ENCODE measurements at places on chromosomes 2 and 18.

DNA sequence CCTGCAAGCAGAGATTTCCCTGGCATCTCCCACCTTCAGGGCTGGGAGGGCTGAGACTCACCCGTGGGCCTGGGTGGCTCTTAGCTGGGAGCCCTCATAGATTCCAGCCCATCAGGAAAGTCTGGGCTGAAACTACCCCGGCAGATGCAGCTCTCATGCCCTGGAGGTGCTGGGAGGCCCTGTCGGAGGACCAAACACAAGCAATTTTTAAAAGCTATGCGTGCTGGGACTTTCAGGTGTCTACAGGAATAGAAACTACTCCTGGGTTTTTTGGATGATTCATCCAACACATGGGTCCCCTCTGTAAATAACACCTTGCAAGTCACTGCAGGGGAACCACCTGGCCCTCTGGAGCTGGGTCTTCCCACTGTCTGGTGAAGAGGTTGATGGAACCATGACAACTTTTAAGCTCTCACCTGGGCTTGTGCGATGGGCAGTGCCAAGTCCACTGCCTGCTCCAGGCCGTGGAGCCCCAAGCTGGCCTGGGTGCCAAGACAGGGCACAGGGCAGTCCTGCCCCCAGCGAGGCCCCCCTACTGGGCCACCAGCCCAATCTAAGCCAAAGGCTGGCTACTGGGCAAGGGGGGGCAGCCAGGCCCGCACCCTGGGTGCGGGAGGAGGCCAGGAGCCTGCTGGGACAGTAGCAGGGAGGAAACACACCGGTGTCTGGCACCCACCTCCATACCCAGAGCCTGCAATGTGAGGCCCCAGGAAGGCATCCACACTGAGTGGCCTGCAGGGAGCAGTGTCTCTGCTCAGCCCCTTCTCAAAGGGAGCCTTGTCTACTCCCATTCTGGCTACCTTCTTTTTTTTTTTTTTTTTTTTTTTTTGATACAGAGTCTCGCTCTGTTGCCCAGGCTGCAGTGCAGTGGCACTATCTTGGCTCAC is 1.1 kb upstream of the GPR55 start:
- DNase-seq = no peak

DNA sequence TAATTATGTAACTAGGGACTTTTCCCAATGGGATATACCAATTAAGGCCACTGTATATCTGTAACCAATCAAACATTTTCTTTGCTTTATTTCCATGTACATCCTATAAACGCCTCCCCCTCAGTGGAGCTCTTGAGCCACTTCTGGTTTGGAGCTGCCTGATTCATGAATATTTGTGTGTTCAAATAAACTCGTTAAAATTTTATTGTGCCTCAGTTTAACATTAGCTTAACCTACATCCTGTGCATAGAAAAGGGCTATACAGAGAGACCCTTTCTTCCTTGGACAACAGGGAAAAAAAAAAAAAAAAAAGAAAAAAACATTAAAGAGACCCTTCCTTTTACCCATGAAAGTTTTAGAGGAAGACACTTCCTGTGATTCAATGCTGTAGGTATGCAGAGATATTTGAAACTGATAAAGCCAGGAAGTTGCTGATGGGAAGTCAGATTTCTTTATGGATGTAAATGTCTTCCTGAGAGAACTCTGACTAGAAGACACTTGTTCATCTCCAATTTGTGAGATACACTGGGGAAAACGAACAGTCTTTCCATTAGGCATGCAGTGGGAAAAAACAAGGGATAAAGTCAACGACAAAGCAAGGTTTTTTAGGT is 614.6 kb upstream of the SOX11 start:
- DNase-seq = no peak

DNA sequence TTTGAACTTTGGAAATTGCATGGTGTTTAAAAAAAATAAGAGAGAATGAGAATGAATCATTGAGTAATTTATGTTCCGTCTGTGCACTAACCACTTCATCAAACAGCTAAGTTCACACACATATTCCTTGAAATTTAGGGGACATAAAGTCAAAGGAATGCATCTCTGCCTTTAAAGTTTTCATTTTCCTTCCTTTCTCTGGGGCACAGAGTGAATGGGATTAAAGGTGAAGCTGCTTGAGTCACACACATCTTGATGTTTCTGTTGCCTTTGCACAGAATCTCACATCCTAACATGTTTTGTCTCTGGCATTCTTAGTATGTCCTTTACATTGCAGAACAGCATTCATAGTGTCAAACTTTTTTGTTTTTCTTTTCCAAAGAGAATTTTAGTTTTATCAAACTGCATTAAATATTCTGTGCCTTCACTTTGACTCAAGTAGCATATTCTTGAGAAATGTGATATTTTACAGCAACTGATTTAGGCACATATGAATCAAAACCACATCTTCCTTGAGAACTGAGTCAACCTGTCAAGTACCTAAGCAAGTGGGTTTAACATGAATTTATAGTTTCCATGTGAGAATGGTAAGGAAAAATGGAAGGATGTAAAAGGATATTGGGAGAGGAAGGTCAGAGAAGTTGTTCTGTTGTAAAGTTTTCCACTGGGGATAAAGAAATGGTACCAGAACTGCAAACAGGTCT is 169.1 kb upstream of the THUMPD2 start:
- DNase-seq = no peak

DNA sequence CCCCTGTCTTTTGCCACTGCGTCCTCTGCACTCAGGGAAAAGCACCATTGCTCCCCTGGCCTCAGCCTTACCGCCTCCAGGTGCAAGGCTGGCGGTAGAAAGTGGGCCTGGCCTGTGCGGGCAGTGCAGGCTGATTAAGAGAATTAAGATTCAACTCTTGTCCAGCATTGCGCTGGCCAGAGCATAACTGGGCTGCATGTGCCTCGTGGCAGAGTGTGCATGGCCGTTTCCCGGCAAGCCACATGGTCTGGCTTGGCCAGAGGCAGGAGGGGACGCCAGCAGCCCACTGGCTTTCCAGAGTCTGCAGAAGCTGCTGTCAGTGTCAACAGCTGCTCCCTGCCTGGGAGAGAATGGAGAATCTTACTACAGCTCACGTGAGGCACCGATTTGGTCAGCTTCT is 12.3 kb downstream of the NTSR2 start:
- DNase-seq = no peak

DNA sequence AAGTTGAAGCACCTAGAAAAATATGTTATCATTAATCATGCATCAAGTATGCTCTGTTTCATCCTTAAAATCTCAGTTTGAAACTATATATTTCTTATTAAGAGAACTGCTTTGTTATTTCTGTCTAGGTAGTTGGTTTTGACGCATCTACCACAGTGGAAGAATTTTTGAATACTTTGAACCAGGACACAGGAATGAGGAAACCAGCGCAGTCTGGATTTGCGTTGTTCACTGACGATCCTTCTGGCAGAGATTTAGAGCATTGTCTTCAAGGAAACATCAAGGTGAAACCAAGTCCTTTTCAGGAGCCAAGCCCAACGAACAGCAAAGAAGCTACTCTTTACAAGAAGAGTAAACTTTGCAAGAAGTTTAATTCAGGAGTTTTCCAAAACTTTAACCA is 30.1 kb upstream of the DYNC2LI1 start:
- no peak for DNase-seq

- no peak for DNase-seq
Observed at GRCh38 chr2:2942906-2943305, 434.7 kb downstream of the EIPR1 start.

GRCh38 chr2:20061476-20061875 is 10.0 kb upstream of the LAPTM4A start:
- DNase-seq = no peak

DNA sequence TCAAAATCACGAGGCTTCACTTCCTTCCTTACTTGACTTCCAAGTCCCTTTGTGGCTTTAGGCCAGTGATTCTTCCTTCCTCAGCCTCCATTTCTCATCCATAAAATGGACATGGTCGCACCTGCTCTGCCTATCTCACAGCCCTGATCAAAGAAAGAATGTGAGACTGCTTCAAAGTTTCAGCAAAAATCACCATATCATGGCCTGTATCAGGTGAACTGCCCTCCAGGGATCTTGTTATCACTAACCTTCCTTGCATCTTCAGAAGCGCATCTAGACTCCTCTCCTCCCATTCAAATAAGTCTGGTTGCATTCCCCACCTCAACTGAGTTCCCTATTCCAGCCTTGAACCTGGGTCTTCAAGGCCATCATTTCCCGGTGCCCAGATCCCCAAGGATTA is 96.5 kb downstream of the TTC32 start:
- DNase-seq = no peak

- DNase-seq = no peak
Observed at GRCh38 chr2:38600242-38600891, 2.4 kb downstream of the HNRNPLL start.

DNA sequence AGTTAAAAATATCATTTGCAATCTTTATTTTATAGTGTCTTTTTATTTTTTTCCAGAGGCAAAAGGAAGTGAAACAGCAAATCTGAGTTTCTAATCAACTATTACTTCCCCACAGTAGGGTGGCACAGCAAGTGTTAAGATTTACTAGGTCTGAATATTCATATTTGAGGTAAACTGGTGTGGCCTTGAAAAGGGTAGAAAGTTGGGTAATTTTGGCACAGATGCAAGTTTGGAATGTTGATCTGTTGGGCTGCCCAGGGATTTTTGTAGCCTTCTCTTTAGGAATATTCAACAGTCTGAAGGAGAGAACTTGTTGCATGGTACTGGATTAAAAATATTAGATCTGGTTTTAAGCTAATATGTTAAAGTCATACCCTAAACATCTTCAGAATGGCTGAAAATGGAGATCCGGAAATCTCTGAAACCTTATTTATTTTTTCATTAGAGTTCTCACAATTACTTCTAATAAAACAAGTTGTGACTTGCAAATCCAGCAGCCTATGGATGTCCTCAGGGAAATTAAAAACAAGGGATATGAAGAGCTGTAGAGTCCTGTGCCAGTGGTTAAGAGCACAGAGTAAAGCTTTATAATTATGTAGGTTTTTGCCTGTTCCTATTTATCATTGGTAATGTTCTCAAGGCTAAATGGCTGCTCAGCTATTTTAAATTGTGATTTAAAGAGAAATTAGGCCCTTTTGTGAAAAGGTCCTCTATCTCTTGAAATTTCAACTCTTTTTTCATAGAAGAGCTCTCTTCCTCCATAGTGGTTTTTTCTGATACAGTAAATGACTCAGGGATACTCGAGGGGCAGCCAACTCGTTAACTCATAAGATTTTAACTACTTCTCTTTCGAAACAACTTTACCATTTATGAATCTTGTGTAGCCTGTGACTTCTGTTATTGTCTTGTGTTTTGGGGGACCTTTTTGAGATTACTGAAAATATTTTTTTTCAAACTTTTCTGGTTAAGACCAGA is 11.0 kb downstream of the TANK start:
- no peak for DNase-seq

DNA sequence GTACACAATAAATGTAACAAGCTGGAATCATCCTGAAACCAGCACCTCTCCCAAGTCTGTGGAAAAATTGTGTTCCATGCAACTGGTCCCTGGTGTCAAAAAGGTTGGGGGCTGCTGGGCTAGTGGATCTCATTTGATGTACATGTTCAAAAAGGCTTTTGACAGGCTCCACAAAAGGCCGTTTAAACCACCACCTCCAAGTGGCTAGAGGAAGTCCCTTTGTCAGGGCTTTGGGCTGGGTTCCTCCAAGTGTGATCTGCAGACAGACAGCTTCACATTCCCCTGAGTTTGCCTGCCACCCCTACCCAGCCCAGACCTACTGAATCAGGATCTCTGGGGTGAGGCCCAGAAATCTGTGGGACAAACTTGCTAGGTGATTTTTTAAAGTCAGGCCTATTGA is 84.7 kb downstream of the TGFA start:
- no peak for DNase-seq

- DNase-seq = no peak
Observed at GRCh38 chr18:64919971-64920570, 771.2 kb upstream of the LINC00305 start.

- DNase-seq = no peak
Observed at GRCh38 chr2:101380376-101380775, 6.9 kb downstream of the CREG2 start.

- no peak for DNase-seq
Observed at GRCh38 chr2:62029910-62030309, 124.4 kb downstream of the COMMD1 start.

GRCh38 chr2:217938036-217938435 is 64.8 kb downstream of the TNS1 start:
- no peak for DNase-seq

DNA sequence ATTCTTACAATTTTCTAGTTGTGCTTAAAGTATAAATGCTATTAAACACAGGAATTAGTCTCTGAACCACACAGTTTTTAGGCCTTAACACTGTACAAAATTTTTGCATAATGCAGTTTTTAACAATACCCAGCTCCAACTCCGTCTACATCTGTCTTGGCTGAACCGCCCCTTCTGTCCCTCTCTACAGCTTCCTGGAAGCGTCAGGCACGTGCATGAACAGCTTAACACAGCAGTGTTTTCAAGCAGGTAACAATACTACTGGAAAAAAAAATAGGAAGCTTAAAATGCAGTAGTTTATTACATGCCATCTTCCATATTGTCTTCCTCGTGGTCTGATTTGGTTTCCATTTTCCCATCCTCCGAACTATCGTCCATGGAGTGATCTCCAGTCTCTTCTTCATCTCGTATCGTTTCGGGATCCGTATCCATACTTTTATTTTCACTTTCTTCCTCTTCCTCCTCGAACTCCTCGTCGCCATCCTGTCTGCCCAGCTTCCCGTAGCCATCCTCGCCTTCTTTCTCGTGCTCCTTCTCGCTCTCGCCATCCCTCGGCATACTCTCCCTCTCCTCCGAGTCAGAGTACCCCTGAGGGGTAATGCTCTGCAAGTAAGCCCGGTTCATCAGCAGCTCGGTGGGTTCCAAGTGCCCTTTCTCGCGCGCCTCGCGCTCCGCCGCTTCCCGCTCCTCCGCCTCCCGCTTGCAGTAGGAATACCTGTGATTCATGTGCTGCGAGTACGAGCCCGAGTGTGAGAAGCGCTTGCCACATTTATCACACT is 130.6 kb downstream of the ZEB2 start:
- no peak for DNase-seq

DNA sequence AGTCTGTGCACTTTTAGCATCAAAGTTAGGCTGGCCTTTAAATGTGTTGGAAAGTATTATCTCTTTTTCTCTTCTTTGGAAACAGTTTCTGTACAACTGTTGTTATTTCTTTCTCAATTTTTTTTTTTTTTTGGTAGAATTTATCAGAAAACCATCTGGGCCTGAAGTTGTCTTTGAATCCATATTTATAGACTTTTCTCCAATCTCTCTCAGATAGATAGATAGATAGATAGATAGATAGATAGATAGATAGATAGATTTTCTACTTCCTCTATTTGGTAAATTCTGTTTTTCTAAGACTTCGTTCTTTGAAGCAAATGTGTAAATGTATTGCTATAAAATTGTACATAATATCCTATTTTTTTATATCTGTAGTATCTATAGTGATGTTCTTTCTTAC is 17.5 kb downstream of the DNAJC10 start:
- no peak for DNase-seq

- no peak for DNase-seq
Observed at GRCh38 chr2:100632759-100633158, 70.0 kb downstream of the PDCL3 start.
